ENCODE measurements at places on chromosomes 2 and 18.

- peaks cover 4% of the 10 kb centered on the region for H3K4me1 ChIP-seq
- H3K27me3 ChIP-seq, result peaks cover 4% of the 10 kb centered on the region
- H3K4me3 ChIP-seq, result peak within 1 kb of the TSS; percentile 71
- H3K36me3 ChIP-seq, result no peaks in the 10 kb centered on the region
- DNase-seq, result no peak
Observed at GRCh38 chr18:5543773-5544389, at the start of gene EPB41L3. Gene EPB41L3, minus strand, starts transcription at chr18:5543997. Its CDS starts 54,814 bp downstream, at chr18:5489183.

- H3K4me1 ChIP-seq, result peaks cover 7% of the 10 kb centered on the region
- H3K27ac ChIP-seq, result no peak overlapping the region
- no peaks in the 10 kb centered on the region for H3K27me3 ChIP-seq
- no peak for DNase-seq
Observed at GRCh38 chr2:25358249-25358815, 16.6 kb upstream of the DNMT3A start.

DNA sequence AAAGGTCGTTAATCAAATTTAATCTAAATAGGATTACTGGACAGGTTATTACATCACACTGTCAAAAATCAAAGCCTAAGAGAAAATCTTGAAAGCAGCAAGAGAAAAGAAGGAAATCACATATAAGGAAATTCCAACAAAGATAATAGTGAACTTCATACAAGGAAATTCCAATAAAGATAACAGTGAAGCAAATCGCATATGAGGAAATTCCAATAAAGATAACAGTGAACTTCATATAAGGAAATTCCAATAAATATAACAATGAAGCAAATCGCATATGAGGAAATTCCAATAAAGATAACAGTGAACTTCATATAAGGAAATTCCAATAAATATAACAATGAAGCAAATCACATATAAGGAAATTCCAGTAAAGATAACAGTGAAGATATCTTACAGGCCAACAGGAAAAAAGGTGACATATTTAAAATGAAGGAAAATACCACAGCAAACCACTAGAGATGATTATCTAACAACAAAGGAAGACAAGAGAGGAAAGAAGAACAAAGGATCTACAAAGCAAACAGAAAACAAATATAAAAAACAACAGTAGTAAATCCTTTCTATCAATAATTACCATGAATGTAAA is 787.7 kb downstream of the CCDC85A start:
- no peaks in the 10 kb centered on the region for H3K4me1 ChIP-seq
- H3K36me3 ChIP-seq, result no peaks in the 10 kb centered on the region
- no peak for DNase-seq
- no peaks in the 10 kb centered on the region for H3K27me3 ChIP-seq
- H3K4me3 ChIP-seq, result no peak overlapping the region

- H3K27me3 ChIP-seq, result peaks cover 37% of the 10 kb centered on the region
- no peak for DNase-seq
- H3K36me3 ChIP-seq, result no peaks in the 10 kb centered on the region
- no peak overlapping the region for H3K27ac ChIP-seq
- H3K4me1 ChIP-seq, result peaks cover 7% of the 10 kb centered on the region
- no peak overlapping the region for H3K4me3 ChIP-seq
Observed at GRCh38 chr18:59902131-59902992, 2.6 kb downstream of the PMAIP1 start.

- H3K27me3 ChIP-seq, result no peaks in the 10 kb centered on the region
- H3K27ac ChIP-seq, result peak overlapping the region; percentile 79
- no peak for DNase-seq
Observed at GRCh38 chr2:231483398-231484329, 19.4 kb upstream of the NCL start.

DNA sequence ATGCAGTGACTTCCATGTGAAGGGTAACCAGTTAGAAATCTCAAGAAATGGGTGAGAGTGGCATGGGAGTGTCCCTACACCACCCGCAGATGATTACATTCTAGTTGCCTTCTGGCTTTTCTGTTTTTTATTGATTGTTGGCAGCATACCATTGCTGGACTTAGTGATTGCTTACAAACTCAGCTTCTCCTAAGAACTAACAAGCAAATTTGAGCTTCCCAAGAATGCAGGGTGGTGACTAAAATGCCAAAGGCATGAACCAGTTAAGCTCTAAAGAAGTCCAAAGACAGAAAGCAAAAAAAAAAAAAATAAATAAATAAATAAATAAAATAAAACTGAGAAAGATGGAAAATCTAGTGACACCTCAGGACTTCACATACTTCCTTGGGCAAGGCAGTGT is 245.5 kb upstream of the PARD3B start:
- H3K27ac ChIP-seq, result no peak overlapping the region
- H3K4me1 ChIP-seq, result no peaks in the 10 kb centered on the region
- H3K36me3 ChIP-seq, result no peaks in the 10 kb centered on the region
- no peak overlapping the region for H3K4me3 ChIP-seq
- no peaks in the 10 kb centered on the region for H3K27me3 ChIP-seq
- DNase-seq, result no peak

GRCh38 chr18:3046216-3046808 is 33.4 kb upstream of the LPIN2 start:
- H3K27ac ChIP-seq, result no peak overlapping the region
- no peaks in the 10 kb centered on the region for H3K27me3 ChIP-seq
- H3K4me3 ChIP-seq, result no peak overlapping the region
- no peaks in the 10 kb centered on the region for H3K4me1 ChIP-seq
- no peaks in the 10 kb centered on the region for H3K36me3 ChIP-seq
